ENCODE measurements at places on chromosomes 4 and X. TPM values are rescaled to one million over a fixed set of nuclear protein-coding genes. Genes with fewer than 3 reads are reported as not detected.

GRCh38 chr4:20882500-20882899 lies 182.2 kb downstream of the PACRGL start:
- no peak for DNase-seq

DNA sequence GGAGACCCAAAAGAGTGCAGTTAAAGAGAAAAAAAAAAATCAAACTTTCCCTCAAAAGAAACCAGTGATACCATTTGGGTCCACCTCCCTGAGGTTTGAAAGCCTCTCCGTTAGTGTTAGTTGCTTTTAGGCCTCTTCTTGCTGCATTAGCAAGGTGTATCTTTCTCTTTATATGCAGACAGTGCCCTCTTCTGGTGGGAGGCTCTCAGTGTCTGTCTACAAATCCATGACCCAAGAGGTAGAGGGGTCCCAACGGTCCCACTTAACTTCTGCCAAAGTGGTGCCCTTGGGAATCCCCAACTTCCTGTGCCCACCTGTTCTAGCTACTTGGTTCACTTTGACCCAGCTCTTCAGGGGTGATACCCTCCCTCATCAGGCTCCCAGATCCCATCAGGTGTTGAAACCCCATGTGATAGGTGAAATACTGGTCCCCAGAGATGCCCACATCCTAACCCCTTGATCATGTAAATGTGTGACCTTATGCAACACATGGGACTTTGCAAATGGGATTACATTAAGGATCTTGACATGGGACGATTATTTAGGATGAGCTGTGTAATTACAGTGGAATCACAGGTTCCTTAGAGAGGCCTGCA lies 63.7 kb upstream of the CD99 start:
- DNase-seq = peak; percentile 43

Gene MAGEA9B
- 0.93 TPM for total RNA-seq

Gene OTUD5
- 30.0 TPM for total RNA-seq

- DNase-seq = no peak
Measured at GRCh38 chr4:44738615-44739014, 12.3 kb upstream of the GNPDA2 start.

DNA sequence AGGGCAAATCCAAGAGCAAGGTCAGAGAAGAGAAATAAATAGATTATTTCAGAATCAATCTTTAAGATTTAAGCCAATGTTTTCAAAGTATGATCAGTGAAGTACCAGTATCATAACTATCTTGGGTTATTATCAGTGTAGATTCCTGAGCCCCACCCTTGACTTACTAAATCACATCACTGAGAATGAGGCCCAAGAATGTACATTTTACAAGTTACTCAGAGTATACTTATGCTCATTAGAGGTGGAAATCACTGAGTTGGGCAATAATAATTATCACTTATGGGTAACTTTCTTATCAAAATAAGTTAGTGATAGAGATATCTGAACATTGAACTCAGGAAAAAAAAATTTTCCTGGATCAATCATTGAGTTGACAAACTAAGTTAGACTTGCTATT lies 121.6 kb upstream of the NOCT start:
- no peak for DNase-seq

GRCh38 chrX:20488473-20488872 lies 221.8 kb upstream of the RPS6KA3 start:
- DNase-seq = no peak

DNA sequence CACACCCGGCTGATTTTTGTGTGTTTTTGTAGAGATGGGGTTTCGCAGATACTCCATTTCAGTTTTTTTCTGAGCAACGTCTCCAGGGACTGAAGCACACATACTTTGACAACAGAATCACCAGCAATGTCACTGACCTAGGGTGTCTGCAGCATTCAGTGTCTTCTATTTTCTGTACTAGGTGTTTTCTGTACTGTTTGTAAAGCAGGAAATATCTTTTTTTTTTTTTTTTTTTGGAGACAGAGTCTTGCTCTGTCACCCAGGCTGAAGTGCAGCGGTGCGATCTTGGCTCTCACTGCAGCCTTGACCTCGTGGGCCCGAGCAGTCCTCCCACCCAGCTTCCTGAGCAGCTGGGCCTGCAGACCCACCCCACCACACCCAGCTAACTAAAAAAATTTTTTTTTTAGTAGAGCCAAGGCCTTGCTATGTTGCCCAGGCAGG lies 8.9 kb downstream of the ADD1 start:
- DNase-seq = no peak

DNA sequence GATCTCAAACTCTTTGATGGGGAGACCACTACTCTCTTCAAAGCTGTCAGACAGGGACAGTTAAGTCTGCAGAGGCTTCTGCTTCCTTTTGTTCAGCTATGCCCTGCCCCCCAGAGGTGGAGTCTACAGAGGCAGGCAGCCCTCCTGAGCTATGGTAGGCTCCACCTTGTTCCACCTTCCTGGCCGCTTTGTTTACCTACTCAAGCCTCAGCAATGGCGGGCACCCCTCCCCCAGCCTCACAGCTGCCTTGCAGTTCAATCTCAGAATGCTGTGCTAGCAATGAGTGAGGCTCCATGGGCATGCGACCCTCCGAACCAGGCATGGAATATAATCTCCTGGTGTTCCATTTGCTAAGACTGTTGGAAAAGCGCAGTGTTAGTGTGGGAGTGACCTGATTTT lies 42.1 kb upstream of the UGT2B10 start:
- DNase-seq = no peak

GRCh38 chr4:177128306-177128705 lies 181.4 kb upstream of the NEIL3 start:
- DNase-seq = peak; percentile 67

Gene VCX
- 0.33 TPM for total RNA-seq
